ENCODE measurements at places on chromosomes 4 and X.

- DNase-seq: no peak
Observed at GRCh38 chr4:177464026-177464425, 21.8 kb upstream of the AGA start.

DNA sequence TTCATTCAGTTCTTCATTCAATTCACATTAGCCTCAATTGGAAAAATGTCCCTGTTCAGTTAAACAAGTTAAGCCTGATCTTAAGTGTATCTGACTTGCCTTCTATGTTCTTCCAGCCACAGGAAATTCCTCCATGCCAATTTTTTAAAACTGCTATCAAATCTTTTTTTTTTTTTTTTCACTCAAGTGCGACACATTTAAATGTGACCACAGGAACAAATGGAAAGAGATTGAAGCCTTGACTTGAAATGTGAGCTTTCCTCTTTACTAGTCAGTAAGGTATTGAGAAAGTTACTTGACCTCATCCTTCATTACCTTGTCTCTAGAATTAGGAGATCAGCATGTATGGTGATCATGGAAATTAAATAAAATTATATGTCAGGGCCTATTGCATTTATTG lies 165.1 kb downstream of the SLIT2 start:
- no peak for DNase-seq

- DNase-seq: no peak
Observed at GRCh38 chr4:2898001-2898400, 54.4 kb downstream of the ADD1 start.

- DNase-seq: no peak
Observed at GRCh38 chrX:110373310-110373709, 14.7 kb downstream of the RTL9 start.
